ENCODE measurements at places on chromosomes 11 and 22.

DNA sequence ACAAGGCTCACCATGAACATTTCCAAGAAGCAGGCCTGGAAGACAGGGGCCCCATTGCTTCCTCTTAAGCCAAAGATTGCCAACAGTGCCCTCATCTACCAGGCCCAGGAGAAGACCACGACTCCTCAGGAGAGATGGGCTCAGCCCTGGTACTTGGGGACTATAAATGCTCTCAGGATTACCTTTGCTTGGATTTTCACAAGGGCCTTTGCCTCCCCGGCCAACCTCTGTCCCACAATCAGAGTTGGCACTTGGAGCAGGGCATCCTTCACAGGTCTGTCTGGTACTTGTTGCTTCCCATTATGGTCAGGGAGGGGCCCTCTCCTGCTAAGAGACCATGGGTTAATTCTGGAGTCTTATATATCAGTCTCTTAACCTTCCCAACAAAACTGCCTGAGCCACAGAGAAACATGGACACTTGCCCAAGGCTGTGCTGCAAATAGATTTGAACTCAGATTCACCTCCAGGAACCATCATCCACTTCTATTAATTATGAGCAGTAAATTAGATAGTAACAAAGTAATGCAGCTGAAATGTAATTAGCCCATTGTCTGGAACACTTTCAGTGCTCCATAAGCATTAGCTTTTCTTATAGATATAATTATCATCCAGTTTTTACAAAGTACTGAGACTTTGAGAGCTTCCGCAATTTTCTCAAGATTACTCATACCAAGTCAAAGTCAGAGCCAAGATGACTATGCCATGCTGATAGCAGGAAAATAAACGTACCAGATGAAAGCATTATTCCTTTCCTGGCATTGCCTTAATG is 33.5 kb downstream of the POU2AF3 start:
- no peak for DNase-seq

DNA sequence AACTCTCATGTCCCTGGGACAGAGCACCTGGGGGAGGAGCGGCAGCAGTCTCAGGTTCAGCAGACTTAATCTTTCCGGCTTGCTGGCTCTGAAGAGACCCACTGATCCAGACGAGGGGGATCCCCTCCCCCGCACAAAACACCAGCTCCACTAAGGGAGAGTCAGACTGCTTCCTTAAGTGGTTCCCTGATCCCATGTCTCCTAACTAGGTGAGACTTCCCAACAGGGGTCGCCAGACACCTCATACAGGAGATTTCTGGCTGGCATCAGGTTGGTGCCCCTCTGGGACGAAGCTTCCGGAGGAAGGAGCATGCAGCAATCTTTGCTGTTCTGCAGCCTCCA is 157.2 kb upstream of the TMEM45B start:
- no peak for DNase-seq

- DNase-seq = no peak
These were observed 107.6 kb downstream of the CSNK2A3 start for GRCh38 chr11:11245453-11245852.

GRCh38 chr22:27573280-27574001 is 228.1 kb downstream of the MN1 start:
- no peak for DNase-seq

DNA sequence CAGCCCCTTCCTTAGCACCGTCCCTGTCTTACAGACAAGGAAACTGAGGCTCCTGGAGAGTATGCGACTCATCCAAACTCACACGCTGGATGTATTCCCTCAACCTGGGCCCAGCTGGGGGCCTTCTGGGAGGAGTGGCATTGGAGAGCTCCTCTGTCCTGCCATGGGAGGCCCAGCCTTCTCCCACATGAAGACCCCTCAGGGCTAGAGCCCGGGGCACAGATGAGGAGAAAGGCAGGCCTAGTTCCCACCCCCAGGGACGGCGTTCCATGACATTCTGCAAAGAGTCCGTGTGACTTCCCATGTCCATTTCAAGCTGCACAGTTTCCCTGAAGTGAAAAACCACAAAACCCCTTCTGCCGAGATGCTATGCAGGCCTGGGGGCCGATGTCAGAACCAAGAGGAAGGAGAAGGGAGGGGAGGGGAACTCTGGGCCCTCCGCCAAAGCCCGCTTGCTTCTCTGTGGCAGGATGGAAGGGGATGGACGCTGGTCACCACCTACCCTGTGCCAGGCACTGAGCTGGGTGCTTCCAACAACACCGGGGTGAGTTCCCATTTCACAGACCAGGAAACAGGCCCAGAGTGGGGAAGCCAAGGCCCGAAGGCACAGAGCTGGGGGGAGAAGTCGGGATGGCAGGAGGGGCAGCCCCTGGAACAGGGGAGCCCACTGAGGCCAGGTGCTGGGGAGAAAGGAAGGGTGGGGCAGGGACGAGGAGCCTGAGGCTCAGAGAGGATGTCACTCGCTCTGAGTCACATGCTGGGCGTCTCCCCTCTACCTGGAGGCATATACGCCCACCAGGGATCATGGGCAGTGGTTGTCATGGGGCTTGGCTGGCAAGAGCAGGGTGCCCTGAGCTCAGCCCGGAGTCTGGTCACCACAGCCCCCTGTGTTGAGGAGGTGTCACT is 15.7 kb downstream of the RAC2 start:
- DNase-seq = no peak

GRCh38 chr22:23183061-23183698 is 2.9 kb downstream of the BCR start:
- no peak for DNase-seq

- DNase-seq = no peak
These were observed 646.0 kb downstream of the TBC1D22A start for GRCh38 chr22:47408409-47408808.

DNA sequence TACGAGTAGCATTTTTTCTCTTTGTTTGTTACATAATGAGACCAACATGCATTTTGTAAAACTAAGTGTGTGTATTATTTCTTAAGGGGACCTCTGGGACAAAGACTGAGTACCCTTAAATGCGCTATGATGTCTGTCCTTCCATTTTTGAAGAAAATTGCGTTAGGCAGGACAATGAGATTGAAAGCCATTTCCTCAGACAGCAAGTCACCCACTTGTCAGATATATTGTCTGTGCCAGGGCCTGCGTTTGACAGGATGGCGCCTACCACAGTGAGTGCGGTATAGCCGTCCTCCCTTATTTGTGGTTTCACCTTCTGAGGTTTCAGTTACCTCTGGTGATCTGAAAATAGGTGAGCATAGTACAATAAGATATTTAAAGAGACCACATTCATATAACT is 2.2 kb downstream of the AP2A2 start:
- DNase-seq = no peak

DNA sequence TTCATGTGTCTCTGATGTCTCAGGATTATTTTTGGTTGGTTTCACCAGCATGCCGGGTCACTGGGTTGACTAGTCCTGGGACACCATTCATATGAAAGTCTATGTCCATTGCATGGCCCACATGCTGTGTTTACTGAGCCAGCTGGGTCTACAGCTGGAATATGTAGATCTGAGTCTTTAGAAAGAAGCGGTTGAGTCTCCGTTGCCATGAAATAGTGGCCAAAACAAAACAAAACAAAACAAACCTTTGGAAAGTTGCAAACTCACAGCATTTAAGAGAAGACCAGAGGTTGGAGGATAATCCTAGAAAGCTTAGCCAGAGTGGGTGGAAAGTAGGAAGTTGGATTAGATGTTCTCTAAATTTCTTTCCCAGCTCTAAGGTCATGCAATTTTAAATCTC is 191.8 kb upstream of the NTM start:
- DNase-seq = no peak

DNA sequence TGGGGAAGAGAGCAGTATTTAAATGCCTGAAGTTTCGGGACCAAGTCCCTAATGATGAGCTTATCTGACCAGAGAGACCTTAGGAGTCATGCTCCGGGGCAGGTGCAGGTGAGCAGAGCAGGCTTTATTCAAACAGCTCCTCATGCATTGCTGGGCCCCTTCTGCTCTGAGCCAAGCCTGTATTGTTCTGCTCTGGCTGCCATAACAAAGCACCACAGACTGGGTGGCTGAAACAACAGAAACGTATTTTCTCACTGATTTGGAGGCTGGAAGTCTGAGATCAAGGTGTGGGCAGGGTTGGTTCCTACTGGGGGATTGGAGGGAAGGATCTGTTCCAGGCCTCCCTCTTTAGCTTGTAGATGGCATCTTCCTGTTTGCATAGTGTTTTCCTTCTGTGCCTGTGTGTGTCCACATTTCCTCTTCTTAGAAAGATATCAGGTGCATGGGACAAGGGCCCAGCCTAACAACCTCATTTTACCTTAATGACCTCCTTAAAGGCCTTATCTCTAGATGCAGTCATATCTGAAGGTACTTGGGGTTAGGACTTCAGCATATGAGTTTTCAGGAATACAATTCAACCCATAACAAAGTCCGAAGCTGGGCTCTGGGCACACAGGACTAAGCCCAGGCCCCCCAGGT is 97.1 kb upstream of the PARVA start:
- DNase-seq = no peak

DNA sequence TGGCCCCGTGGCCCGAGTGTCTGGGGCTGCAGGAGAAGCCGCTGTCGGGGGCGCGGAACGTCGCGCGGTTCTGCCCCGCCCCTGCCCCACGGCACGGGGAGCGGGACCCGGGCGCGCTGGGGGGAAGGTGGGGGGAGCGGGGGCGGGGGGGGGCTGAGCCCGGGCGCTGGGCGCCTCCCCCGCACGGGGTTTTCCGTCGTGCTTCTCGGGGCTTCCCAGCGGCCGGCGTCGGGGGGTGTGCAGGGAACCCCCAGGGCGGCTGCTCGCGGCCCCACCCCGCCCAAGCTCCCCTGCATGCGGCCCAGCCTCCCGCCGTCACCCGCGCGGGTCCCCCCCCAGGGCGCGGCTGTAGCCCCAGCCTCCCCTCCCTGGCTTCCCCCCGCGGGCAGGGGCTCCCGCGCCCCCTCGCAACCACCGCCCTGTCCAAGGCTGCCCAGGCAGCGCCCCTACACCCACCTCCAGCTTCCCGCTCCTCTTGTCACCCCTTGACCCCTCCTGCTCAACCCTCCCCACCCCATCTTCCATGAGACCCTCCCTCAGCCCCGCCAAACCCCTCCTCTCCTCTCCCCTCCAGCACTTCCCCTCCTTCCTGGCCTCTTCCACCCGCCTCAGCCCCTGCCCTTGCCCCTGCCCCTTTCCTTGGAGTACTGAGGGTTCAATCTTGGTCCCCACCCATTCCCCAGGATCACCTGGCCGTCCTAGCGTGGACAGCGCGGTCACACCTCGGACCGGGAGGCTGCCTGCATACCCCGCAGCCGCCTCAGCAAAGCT is 1.7 kb downstream of the IL17REL start:
- peak; percentile 54 for DNase-seq

DNA sequence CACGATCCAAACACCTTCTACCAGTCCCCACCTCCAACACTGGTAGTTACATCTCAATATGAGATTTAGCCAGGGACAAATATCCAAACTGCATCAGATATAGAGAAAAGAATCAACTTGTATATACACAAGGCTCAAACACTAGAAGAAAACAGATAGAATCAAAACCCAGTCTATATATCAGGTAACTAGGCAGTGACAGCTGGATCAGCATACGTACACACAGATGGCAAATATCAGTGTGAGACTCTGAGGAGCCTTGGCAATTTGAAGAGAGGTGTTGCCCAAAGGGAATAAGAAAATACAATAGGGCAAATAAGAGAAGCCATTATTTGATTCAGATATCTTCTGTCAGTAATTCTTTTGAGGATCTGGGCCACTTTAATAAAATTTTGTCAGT is 951.3 kb upstream of the CHORDC1 start:
- no peak for DNase-seq

GRCh38 chr22:25964961-25965730 is 204.1 kb upstream of the SEZ6L start:
- no peak for DNase-seq

DNA sequence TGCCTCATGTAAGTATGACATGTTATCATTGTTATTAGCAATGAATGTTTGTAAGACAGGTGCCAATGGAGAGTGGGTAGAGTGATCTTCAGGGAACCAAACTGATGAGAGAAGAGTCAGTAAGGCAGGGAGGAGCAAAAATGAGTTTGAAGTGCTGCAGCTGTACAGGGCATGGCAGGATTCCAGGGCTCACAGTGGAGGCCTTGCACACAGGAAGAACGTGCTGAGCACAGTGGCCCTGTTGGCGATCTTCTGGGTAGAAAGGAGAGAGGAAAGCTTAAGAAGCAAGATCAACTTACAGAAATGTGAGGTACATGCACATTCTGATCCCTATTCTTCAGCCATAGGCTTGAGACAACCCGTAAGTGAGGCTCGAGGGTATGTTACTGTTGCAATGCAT is 219.3 kb upstream of the TMEM45B start:
- DNase-seq = no peak

Data from stimulated activated CD8-positive, alpha-beta memory T cell treated with anti-CD3 and anti-CD28 coated beads, Interleukin-4, amount 100 ng/mL, for 24 hours (primary cell).